Stimulated activated CD4-positive, alpha-beta T cell treated with anti-CD3 and anti-CD28 coated beads, Interleukin-1b, Interleukin-23, amount 100 ng/mL, for 4 hours (primary cell): ENCODE measurements at places on chromosomes 2 and 18.
A peak's percentile ranks its signal among the peaks of the same experiment; 100 is the strongest.

DNA sequence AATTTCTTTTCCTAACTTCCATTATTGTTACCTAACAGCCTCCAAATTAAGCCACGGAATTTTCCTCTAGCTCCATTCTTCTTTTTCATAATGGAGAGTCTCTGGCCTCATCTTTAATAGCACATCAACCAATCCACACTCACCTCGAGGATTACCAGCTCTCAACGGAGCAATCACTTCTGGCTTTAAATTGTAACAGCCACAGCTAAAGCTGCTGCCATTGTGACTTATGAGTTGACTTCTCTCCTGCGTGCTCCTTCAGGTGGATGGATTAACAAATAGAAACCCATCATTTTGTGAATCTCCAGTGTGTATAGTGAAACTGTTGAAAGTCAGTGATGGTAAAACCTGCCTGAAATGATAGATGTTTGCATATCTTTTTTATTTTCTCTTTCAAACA, 24.9 kb upstream of the SLC5A7 start:
- DNase-seq: no peak

- DNase-seq: no peak
These were observed 5.5 kb upstream of the LIMS2 start for GRCh38 chr2:127680706-127681287.

DNA sequence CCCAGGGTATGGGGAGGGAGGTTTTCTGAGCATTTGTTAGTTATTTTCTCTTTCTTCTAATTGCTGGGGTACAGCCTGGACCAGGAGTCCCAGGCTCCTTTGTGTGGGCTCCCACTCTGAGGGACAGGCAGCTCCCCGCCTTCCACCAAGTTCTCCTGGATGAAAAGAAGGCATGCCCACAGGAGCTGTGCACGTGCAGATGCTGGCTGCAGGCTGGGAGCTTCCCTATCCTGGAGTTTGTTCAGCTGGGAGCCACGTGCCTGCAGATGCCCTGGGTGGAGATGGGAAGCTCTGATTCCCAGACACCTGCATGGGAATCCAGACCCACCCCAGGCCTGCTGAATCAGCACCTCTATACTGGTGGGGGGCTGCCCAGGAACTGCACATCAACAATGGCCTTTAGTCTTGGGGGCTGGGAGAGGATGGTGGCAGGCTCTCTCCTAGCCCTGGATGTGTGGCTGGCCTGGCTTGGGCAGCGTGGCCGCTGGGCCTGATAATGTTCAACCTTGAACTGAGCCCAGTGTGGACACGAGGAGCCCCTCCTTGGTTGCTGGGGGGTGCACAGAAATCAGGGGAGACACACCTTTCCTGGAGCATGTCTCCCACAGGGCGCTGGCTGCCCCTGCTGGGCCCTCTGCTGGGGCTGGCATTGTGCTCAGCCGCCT, 233.6 kb upstream of the HS6ST1 start:
- no peak for DNase-seq

- DNase-seq: no peak
These were observed 9.4 kb downstream of the ITGAV start for GRCh38 chr2:186599186-186599778.

DNA sequence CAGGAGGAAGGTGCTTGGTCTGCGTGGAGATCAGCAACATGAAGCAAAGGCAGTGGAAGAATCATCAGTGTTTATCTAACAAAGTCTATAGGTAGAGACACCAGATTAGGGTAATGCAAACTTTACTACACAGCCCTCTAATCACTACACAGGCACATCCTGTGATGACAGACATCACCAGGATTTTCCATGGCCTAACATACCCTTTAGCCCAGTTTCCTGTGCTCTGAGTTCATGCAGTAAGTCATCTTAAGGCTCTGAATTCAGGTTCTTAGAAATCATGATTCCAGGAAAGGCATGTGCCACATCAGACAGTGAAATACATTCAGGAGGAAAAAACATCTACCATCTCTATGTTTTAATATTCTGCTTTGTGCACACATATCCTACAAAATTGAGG, 708.5 kb upstream of the SLC8A1 start:
- no peak for DNase-seq

DNA sequence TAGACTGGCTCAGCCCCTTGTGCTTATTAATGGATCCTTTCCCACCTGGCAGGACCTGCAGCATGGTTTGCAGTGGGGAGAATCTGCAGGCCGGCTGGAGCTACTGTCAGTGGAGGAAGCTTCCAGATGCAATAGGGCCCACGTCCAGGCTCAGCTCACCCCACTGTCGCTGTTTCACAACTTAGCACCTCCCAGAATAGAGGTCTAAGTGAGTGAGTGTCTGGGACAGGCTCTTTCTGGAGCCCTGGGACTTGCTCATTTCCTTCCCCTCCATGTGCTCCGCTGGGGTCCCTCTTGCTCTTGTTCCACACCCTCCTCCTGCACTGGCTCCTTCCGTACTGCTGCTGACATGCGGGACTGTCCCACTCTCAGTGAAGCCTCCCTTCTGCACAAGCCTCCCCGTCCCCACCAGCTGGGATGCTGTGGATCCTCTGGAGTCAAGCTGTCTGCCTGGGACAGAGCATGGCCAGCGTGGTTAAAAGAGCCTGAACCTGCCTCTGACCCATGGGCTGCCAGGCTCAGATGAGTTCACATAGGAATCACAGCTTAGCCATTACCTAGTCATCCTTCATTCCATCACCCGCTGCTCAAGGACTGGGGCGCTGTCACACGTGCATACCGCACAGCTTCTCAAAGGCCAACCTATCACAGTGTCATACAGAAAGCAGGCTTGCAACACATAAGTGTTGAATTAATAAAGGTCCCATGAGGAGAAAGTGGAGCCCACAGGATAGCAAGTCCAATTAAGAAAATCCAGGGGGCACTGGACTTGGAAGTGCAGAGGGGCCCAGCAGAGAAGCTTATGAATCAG, 135.9 kb downstream of the ACKR3 start:
- no peak for DNase-seq

- DNase-seq: no peak
These were observed 150.2 kb upstream of the ALPP start for GRCh38 chr2:232228332-232228731.

- no peak for DNase-seq
These were observed 227.5 kb downstream of the MTX2 start for GRCh38 chr2:176496761-176497160.

DNA sequence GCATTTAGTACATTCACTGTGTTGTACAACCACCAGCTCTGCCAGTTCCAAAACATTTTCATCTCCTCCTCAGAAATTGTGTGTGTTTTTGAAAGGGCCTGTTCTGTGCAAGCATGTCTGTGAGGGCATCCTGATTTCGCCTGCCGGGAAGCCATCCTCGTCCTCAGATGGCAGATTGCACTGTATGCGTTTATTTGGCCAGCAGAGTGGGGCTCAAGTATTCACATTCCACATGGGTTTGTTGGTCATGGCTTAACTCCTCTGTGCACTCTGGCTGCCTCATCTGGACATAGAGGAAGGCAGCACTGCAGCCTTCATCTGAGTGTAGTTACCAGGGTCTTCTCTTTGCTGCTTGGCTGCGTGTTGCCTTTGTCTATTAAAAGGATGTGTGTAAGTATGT, 85.0 kb downstream of the TMEM247 start:
- no peak for DNase-seq

DNA sequence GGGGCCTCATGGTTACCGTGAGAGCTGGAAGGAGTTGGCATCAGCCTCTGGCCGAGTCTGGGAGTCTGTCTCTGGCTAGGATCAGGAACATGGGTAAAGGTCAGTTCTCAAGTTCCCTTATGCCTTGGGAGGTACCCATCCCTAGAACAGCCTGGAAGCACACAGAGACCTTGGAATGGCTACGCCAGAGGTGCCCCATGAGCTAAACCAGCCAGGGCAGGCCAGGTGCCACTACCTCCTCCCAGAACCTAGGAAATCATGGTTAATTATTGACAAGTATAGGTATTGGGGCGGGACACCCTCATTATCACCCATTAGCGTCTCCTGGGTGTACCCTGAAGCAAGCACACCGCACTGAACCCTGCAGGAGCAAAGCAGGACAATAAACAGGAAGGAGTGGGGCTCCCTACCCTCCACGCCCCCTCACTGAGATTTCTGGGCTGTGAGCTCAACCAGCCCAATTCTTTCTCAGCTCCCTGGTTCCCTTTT, 3.0 kb upstream of the ASPRV1 start:
- no peak for DNase-seq

DNA sequence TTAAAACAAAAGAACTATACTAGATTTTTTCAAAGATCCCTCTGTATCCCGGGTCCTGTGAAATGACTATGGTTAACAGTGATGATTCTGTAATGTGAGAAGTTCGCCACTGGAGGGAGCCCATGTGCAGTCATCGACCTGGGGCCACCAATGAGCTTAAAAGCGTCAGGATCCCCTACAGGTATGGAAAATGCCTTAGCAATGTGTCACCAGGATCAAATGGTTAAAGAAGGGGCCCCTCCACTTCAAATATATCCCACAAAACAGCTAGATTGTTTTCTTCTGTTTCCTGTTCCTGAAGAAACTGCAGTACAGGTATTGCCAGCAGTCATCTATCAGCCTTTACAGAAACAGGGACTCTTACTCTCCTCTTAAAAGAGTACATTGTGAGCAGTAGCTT, 15.3 kb downstream of the CHRNA1 start:
- DNase-seq: peak; percentile 49

GRCh38 chr2:142989273-142990204, 112.1 kb downstream of the KYNU start:
- no peak for DNase-seq
